ENCODE measurements at places on chromosomes 12 and 14. TPM values are rescaled to one million over a fixed set of nuclear protein-coding genes. Genes with fewer than 3 reads are reported as not detected.
A peak's percentile ranks its signal among the peaks of the same experiment; 100 is the strongest.

Gene PLBD1
- total RNA-seq, result not detected

Gene KRT6B
- not detected for total RNA-seq

GRCh38 chr12:132472386-132472785, 17.6 kb upstream of the FBRSL1 start:
- no peak for DNase-seq

DNA sequence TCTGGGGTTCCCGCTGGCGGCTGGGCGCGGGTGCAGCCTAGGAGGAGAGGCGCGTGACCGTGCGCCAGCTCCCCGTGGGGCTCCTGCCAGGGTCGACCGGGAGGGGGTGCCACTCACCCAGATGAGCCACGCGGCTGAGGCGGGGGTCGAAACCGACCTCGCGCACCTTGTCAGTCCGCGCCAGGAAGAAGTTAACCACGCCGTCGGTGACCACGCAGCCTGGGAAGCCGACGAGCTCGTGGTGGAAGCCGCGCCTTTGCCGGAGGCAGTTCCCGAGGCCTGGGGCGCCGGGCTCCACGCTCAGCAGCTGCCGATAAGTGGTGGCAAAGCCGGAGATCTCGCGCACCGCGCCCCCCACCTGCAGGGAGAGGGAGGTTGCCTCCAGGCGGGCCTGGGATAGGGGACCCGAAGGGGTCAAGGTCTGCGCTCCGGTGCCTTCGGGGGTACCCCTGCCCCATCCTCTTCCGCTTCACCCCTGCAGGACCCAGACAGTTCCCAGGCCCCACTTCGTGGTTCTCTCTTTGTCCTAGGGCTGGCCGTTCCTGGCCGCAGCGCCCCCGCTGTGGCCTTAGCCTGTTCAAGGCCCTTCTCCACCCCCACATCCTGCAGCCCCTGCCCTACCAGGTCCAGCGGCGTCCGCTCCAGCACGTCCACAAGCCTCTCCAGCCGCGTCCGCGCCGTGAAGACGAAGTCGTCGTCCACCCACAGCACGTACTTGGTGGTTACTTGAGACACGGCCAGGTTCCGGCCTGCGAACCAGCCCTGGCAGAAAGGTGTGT, 5.3 kb downstream of the B4GALNT1 start:
- DNase-seq, result peak; percentile 76

GRCh38 chr12:121376754-121377697, 22.9 kb upstream of the RNF34 start:
- no peak for DNase-seq

- no peak for DNase-seq
These were observed 178.1 kb upstream of the ARHGAP5 start for GRCh38 chr14:31898838-31899528.

GRCh38 chr12:115203701-115204100, 519.7 kb upstream of the TBX3 start:
- no peak for DNase-seq

DNA sequence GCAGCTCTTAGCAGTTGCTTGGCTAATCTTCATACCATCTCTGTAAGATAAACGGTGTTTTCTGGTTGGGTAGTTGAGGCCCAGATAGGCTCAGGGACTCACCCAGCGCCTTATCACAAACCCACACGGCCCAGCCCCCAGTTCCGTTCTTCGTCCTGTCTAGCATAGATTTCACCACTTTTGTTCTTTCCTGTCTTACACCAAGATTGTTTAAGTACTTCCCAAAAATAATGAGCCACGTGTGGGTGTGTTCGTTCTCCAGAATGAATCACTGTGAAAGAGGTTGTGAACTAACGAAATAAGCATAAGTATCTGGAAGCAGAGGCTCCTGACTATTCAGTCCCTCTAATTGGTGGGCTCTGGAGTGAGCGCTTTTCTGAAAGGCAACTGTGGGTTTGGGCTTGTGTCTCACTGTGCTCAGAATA, 21.4 kb downstream of the ACVR1B start:
- DNase-seq, result peak; percentile 80

Gene DENND5B
- 0.19 TPM for total RNA-seq

GRCh38 chr12:14907953-14908352, 22.3 kb upstream of the MGP start:
- DNase-seq, result peak; percentile 41

DNA sequence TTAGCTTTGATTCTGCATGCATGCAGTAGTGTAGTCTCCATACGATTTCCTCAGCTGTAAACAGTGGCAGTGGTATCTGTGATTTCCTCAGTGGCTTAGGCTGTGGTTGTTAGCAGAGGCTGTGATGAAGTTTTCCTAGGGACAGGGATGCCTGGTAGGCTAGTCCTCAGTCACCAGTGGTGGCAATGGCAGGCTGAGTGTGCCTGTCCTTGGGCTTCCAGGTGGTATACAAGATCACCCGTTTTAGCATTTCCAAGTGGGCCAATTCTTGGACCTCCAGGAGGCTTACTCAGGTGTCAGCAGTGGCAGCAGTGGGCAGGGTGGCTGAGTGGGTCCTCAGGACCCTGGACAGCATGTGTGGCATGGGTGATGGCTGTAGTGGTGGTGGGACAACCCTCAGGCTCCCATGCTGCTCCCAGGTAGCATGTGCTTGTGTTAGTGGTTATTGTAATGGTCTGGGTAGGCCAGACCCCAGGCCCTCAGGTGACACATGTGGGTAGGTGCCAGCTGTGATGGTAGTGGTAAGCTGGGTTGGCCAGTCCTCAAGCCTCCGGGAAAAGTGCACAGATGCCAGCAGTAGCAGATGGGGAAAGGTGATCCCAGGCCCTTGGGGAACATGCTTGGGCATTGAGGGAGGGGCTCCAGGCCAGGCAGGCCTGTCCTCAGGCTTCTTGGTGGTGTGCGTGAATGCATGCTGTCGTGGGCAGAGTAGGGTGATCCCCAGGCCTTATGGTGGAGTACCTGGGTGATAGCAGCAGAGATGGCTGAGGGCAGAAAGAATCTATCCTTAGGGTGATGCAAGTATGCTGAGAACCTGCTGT, 146.5 kb downstream of the PAPOLA start:
- peak; percentile 34 for DNase-seq

DNA sequence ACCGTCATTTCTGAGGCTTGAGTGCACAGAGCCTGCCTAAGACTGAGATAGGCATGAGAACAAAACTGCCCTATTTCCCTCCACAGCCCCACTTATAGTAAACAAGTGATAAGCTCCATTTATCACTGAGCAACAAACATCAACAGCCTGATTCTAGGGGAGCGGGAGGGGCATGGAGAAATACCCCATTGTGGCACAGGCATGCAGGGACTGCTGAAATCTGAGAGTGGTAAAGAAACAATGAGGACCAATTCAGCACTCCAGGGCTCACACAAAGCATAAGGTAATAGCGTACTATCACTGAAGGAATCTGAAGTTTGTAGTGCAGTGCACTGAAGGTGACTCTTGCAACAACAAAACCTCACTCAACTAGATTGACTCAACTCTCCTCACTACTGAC, 186.7 kb downstream of the ANO2 start:
- peak; percentile 16 for DNase-seq

- no peak for DNase-seq
These were observed 14.5 kb upstream of the PSMD9 start for GRCh38 chr12:121874071-121874470.

Gene IL23A
- total RNA-seq, result 36.9 TPM

- peak; percentile 98 for DNase-seq
These were observed 7.7 kb downstream of the UBC start for GRCh38 chr12:124906606-124907261.

Gene SDR39U1
- 40.8 TPM for total RNA-seq

Gene WDHD1
- 63.0 TPM for total RNA-seq

- no peak for DNase-seq
These were observed 1127.0 kb downstream of the GALC start for GRCh38 chr14:86865934-86866333.

DNA sequence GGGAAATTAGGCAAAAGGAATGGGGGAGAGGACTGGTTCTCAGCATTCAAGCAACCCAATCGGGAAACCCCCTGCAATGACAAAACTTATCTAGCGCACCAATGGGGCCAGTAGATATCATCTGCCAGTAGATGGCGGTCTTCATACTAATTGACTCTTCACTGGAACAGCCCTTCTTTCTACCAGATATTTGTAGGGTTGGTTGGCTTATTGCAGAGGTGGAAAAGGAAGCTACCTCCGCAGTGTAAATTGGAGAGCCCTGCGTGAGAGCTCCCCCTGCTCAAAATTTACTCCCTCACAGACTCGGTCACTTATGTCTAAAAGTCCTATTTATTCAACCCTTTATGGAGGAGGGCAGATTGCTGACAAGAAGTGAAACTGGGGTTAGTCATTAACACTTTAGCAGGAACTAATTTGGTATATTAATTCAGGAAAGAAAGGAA, 166.1 kb upstream of the CCND2 start:
- DNase-seq, result peak; percentile 93

- no peak for DNase-seq
These were observed 190.3 kb upstream of the CDKN3 start for GRCh38 chr14:54206516-54206915.

DNA sequence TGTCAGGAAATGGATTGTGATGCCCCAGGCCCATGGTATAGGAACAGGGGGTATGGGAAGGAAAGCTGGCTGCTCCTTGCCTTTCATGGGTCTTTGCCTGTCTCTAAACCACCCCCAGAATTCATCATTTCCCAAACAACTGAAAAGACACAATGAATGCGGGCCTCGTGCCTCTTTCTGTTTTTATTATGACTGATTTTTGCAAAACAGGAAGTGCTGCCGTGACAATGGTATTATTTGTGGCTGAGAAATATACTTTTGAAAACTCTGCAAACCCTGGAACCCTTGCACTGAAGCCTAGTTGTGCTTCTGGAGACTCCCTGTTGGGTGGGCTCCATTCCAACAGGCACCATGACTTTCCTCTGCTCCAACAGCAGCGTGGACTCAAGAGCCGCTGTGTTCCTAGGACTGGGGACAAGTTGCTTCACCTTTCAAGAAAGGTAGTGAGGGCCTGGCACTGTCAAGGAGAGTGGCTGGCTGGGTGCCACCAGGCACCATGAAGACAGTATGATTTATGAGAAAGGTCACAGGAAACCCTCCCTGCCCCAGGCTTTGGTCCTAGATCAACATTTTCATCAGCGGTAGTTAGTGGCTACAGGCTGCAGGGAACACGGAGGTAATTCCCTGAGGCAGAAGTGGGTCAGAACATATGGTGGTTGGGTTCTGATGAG, 4.8 kb upstream of the DGLUCY start:
- peak; percentile 82 for DNase-seq

Gene SLC25A47
- not detected for total RNA-seq

GRCh38 chr12:77522247-77522646, 308.4 kb upstream of the NAV3 start:
- no peak for DNase-seq

Gene TMEM233
- not detected for total RNA-seq

DNA sequence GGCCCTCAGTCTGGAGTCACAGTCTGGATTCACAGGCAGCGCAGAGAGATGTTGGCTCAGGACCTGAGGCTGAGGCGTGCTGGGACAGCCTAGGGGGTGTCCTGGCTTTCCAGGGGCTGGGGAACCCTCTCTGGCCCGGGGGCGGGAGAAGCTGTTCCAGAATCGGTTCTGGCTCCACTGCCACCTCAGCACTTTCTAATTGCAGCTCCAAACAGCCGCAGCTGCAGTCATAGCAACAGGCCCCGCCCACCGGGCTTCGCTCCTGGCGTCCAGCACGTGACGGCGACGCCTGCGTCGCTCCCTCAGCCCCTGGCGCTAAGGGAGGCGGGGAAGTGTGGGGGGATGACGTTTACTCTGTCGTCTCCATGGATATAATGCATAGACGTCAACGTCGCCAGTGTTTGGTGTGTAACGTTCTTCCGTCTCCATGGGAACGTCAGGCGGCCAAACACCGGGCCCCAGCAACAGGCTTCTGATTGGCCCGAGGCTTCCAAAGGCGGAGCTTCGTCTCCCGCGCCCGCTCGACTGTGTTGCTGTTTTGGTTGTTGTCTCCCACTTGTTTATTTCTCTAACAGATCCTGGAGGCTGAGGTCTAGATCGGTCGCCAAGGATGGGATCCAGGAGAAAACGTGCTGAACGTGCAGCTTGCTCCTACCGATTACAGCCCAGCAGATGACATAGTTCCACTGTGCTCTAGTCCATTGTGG, 19.7 kb upstream of the FOS start:
- DNase-seq, result peak; percentile 100
